HT-29 (cell line): ENCODE measurements at places on chromosomes 6 and 20.

- no peak for DNase-seq
These were observed 43.5 kb downstream of the DTNBP1 start for GRCh38 chr6:15619330-15619729.

- DNase-seq: no peak
These were observed 153.5 kb downstream of the ZMYND8 start for GRCh38 chr20:47202733-47203667.

DNA sequence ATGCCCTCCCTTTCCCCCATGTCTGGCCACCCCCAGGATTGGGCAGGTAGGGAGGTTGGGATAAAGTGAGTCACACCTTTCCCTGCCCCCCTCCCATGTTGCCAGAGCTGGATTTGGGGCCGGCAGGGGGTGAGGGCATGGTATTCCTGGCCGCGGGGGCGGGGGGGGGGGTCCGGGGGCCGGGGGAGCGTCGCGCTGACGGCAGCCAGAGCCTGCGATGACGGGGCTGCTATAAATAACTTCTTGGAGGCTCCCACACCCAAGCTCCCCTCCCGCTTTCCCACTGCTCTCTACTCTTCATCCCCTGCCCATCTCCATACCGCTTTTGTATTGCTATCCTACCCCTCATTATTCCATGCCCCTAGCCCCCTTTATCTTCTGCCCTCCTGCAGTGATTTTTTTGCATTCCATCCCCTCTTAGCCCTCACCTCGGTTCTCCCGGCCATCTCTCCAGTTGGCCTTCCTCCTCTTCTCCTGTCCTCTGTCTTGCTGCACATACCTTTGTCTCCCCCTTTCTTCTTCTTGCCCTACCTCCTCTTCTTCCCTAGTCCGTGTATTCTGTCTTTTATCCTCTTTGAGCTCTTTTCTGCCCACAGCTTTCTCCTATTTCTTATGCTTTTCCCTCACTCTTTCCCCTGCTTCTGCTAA is 13.8 kb downstream of the SYNGAP1 start:
- DNase-seq: no peak

- DNase-seq: peak; percentile 36
These were observed 48.4 kb upstream of the EZR start for GRCh38 chr6:158867381-158868121.

- no peak for DNase-seq
These were observed 3.5 kb upstream of the TGIF2 start for GRCh38 chr20:36569847-36570429.

DNA sequence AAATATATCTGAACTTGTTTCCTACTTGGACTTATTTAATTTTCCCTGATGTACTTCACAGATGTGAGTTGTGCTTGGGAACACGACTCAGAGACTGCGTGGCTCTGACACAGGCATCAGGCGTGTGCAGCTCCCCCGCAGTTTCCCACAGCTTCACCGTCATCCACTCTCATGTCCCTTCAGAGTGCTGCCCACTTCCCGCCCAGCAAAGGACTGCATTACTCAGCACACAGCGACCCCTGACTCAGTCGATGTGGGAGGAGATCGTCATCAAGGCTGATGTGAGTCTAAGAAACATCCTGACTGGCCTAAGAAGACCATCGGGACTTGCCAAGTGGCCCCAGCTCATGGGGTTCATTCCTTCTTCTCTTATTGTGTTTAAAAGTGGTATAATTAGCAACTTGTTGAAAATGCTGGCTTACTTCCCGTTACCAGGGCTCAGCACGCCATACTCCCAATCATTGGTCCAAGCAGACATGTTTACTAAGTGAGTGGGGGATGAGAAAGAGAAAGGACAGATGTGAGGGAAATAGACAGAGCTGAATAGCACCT is 539.4 kb upstream of the JARID2 start:
- DNase-seq: no peak
